HS-27A (cell line): ENCODE measurements at places on chromosomes 7 and 10.

DNA sequence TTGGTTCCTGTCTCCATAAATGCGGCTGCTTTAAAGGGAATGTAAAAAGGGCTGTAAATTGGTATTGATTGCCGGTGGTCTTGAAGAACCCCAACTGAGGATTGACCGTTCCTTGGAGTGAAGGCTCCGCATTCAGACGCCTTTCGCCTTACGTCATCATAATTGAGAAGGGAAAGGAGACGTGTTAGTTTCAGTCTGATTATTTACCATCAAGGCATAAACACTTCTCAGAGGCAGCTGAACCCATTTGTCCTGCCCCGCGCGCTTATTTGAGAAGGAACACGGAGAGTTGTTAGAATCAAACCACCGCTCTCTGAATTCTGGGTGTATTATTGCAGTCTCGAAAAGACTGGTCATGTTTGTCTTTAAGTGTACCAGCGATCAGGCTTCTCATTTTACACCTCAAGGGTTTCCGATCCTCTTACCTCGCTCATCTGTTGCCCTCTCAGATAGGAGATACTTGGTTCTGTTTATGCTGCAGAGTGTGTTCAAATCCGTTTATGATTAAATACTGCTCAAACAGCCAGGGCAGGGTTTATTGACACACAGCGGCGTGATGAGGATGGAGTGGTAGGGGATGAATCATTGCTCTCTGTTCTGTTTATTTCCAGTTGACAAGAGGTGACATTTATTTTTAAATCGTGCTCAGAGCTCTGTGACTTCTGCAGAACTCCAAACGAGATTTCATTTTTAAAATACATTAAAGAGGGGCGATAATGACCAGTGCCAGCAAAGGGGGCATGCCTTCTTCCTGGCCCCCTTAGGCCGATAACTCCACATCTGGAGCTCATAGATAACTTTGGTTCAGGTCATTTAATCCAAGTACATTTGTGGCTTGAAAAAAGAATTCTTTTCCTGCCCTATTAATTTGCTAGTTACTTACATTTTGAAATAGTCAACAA lies 30.4 kb downstream of the FOXK1 start:
- no peak for DNase-seq

- no peak for DNase-seq
Measured at GRCh38 chr7:100678291-100678984, 4.9 kb downstream of the GNB2 start.

DNA sequence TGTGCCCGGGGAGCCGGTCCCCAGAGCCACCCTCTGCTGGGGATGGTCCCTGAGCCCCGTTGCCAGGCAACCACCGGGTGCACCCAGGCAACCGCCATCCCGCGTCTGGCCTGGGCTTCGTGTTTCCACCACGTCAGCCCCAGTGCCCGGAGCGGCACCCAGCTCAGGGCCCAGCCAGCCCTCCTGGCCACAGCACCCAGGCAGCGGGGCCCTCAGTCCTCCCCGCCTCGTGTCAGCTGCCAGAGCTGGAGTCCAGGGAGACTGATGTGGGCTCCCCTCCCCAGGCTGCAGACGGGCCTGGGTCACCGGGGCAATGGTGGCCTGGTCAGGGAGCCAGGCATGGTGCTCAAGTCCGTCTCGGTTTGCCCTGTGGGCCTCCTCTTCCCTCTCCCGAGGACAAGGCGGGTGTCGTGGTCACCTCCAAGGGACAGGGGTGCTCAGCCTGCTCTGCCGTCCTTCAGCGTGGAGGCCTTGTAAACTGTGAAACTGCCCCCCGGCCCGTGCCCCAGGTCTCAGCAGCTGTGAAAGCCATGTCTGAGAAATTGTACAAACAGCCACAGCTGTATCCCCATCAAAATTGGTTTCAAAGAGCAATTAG lies 72.5 kb downstream of the MICALL2 start:
- DNase-seq, result no peak

DNA sequence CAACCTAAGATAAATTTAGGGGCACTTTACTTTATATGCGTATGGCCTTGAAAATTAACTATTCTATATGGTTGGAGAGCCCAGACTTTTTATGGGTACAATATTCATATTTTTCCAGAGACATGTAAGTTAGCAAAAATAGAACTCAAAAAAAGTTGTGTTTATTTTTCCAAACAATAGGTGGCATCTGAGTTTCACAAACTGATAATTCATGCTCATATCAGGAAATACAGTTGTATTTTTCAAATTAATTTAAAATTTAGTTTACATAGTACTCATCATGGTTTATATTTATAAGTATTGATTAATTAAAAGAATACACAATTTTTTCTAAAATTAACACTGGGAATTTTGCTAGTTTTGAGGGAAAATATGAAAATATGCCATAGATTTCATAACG lies 34.6 kb downstream of the ANKRD7 start:
- no peak for DNase-seq

- DNase-seq, result no peak
Measured at GRCh38 chr10:114303556-114303955, 64.5 kb downstream of the VWA2 start.

- no peak for DNase-seq
Measured at GRCh38 chr10:69918036-69918435, 116.3 kb downstream of the COL13A1 start.

DNA sequence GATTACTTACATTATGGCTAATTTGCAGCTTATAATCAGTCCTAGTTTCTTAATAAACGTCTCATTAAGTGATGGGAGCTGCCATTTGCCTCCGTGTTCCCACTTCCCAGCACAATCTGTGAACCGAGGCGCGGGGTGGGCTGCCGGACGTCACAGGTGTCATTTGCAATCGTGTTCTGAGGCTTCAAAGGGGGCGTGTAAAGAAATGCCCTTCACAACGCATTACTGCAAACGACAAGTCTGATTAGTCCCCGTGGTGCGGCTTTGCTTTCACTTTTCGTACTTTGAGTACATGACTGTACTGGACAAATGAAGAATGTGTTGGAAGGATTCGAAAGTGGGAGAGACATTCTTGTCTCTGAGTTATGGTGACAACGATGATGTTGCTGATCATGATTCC lies 614.2 kb upstream of the ADARB2 start:
- no peak for DNase-seq

- peak; percentile 30 for DNase-seq
Measured at GRCh38 chr10:117461766-117462423, 80.7 kb upstream of the EMX2 start.

DNA sequence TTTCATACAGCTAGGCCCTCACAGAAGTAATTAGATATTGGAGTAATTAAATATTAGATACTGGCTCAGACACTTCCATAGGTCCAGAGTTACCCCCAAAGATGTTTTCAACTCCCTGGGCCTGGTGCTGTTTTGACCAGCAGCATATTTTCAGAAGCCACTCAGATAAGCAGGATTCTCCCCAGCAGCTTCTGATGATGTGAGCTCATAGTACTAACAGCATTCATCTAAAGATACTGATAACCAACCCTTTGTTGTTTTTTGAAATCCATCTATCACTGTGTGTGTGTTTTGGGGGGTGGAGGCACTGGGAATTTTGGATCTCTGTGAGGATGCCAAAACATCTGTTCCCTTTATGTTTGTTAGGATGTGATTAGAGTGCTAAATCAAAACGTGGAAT lies 52.7 kb downstream of the VPS50 start:
- DNase-seq, result no peak

DNA sequence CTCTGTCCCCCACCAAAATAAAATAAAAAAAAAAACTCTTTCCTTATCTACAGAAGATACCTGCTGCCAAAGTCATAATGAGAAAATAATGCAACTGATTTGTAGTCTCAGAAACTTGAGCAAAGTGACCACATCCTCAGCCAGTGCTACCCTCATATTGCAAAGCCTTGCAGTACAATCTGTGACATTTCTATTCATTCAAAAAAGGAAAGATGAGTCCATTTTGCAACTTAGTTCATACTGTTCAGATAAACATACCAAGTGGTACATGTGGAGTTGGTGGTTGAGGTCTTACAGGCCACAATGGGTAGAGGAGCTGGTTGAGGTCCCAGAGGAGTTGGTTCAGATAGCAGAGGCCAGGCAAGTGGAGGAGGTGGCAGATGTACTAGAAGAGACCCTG lies 6.5 kb upstream of the EIF5AL1 start:
- no peak for DNase-seq

DNA sequence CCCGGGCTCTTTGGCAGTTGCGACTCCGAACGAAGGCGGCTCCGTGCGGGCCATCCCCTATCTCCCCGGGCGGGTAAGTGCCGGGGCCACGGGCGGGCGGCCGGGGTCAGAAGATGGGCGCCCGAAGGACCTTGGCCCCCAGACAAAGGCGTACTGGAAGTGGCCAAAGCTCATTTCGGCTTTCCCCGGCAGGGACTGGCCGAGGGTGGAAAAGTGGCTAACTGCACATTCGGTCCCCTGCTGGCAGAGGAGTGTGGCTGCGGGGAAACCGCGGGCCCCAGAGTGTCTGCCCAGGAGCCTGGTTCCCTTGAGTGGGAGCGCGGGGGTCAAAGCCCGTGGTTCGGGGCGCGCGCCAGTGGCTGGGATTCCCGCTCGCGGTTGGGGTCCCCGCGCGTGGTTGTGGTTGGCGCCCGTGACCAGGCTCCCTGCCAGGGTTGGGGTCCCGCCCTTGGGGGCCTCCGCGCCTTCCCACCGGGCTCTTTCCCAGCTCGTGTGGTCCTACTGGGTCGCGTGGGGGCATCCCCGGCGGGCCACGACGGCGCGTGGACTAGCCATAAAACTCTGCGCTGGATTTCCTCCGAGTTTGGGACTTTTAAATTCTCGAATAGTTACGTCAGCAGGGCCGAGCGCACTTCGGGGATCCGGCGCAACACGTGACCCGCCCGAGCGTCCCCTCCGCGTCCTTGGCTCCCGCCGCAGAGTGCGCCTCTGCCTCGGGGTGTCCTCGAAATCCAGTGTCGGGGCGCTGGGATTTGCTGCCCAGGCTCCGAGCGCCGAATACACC lies 124.4 kb downstream of the TACC2 start:
- no peak for DNase-seq

- no peak for DNase-seq
Measured at GRCh38 chr7:120628251-120628650, 229.7 kb downstream of the TSPAN12 start.

- DNase-seq, result no peak
Measured at GRCh38 chr7:154409703-154410311, 357.6 kb downstream of the DPP6 start.

- no peak for DNase-seq
Measured at GRCh38 chr7:17207220-17207619, 91.2 kb upstream of the AHR start.

- DNase-seq, result no peak
Measured at GRCh38 chr10:102375250-102375649, 20.3 kb upstream of the NFKB2 start.

- DNase-seq, result no peak
Measured at GRCh38 chr7:156475179-156475578, 165.4 kb upstream of the RNF32 start.

GRCh38 chr7:1466524-1467271 lies 7.4 kb upstream of the MICALL2 start:
- no peak for DNase-seq

DNA sequence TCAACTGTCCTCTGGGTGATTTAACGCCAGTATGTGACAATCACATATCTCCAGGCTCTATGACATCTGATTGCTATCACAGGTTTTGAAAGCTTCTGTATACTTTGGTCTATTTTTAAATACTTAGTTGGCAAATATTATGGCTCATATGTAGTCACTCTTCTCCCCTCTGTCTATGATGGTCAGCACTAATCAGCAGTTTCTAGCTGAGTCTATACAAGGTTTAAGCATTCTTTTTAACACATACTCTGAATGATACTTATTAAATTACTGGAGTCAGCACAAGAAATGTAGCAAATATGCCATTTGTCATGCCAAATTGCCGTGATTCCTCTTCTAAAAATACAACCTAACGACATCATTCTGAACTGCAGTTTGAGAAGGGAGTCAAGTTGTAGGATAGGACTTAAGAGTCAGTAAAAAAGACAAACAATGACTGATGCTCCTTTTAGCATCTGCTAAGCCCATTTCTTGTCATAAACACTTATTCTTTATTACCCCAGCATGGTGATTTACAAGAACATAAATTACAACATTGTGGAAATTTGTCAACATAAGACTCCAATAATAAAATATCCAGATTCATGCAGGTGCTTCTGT lies 947.8 kb downstream of the XPNPEP1 start:
- no peak for DNase-seq

DNA sequence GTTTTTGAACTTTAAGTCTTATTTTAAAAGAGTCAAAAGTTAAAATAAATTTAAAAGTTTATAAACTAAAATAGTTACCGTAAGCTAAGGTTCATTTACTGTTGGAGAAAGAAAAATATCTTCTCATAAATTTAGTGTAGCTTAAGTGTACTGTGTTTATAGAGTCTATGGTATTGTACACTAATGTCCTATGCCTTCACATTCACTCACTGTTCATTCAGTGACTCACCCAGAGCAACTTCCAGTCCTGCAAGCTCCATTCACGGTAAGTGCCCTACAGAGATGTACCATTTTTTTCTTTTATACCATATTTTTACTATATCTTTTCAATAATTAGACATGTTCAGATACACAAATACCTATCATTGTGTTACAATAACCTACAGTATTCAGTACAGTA lies 97.6 kb downstream of the PTN start:
- DNase-seq, result no peak

DNA sequence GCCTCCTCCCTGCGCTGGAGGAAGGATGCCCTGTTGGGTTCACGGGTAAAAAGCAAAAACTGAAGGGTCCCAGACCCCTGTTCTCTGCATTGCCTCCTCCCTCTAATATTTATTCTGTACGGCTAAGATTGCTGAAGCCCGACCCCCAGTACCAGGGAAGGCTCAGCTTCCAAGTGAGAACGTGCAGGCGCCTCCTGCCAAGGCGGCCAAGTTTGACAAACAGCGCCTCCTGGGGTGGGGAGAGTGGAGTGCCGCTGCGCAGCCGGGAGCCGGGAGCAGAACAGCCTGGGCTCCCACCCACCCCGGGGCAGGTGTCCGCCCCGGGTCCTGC lies 4.7 kb upstream of the EBF3 start:
- no peak for DNase-seq

DNA sequence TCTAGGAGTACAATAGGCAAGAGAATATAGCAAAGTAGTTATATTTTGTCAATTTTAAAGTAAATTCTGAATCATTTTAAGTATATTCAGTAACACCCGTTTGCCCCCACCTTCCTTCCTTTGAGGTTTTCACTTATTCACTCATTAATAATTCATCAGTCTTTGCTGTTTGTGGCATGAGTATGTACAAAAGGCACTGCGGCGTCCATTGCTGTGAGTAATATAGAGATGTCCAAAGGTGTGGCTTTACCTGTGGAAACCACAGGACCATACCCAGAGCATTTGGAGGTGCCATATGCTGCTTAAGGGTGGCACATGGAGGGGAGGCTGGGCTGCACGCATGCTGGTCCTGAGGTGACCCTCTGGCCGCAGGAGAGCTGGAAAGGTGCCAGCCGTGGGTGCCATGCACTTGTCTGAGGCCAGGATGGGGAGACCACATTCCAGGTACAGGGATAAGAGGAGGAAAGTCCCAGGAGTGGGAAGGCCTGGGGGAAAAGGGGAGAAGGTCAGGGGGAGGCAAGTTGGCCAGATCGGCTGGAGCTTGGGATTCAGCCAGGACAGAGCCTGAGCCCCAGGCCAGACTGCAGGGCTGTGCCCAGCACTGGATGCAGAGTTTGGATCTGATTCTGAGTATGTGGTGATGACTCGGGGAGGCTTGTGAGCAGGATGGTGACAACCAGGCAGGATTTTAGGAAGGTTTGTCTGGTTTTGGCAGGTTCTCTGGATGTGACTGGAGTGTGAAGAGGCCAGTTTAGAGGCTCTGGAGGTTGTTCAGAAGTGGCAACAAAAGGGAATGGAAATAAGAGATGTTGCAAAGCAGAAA lies 223.4 kb downstream of the MGMT start:
- DNase-seq, result no peak
